CD8-positive, alpha-beta memory T cell (primary cell): ENCODE measurements at places on chromosomes 11 and 22.

DNA sequence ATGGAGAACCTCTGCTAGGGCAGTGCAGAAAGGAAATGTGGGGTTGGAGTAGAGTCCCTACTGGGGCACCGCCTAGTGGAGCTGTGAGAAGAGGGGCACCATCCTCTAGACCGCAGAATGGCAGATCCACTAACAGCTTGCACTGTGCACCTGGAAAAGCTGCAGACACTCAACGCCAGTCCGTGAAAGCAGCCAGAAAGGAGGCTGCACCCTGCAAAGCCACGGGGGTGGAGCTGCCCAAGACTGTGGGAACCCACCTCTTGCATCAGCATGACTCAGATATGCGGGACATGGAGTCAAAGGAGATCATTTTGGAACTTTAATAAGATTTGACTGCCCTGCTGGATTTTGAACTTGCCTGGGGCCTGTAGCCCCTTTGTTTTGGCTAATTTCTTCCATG lies 8.7 kb downstream of the TSKU start:
- DNase-seq = no peak

GRCh38 chr11:127627629-127628457 lies 627.3 kb upstream of the KIRREL3 start:
- DNase-seq = no peak

GRCh38 chr11:30984827-30985226 lies 384.7 kb downstream of the DCDC1 start:
- no peak for DNase-seq

GRCh38 chr11:45560155-45560912 lies 105.1 kb downstream of the CHST1 start:
- DNase-seq = no peak

GRCh38 chr22:19632668-19633148 lies 81.6 kb upstream of the SEPTIN5 start:
- no peak for DNase-seq

- DNase-seq = no peak
Measured at GRCh38 chr11:64823568-64824119, 13.3 kb upstream of the MEN1 start.

DNA sequence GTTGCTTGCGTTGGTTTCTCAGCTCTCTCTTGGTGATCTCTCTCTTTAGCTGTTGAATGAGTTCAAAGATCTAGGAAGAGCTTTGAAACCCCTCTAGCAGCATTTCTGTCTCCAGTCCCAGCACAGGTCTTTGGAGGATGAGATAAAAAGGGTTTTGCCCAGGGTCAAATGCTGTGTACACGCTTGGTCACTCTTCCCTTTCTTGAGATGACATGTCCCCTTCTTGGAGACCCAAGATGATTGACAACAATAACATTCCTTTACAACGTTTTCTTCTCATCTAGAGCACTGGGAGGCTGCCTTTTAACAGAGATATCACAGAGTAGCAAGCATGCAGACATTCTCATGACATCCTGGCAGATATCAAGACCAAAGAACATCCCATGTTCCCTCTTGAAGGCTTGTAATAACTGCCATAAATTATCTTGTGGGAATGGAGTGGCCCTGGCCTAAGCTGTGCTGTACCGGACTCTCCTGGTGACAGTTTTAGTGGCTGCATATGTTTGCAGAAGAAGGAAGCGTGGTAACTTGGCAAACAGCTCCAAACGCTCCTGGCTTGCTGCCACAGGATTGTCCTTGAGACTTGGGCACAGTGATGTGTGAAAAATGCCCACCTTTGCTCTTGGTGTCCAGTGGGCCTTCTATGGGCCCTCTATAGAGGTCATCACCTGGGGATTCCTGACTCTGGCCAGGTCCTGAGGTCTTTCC lies 107.8 kb downstream of the PTPRJ start:
- DNase-seq = no peak

DNA sequence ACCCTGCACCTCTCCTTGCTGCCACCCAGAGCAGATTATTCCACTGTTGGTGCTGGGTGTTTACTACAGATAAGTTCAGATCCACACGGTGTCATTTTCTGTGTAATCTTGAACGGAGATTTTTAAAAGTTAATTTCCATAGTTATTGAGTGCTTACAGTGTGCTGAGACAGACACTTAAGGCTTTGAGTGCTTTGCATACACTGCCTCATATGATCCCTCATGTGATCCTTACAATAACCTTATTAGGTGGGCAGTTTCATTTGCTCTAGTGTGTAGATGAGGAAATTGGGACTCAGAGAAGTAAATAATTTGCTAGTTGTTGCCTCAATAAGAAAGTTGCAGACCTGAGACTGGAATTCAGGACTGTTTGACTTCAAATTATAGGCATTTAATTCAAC lies 32.3 kb upstream of the ME3 start:
- no peak for DNase-seq

GRCh38 chr11:120527111-120527761 lies 15.7 kb downstream of the GRIK4 start:
- no peak for DNase-seq

DNA sequence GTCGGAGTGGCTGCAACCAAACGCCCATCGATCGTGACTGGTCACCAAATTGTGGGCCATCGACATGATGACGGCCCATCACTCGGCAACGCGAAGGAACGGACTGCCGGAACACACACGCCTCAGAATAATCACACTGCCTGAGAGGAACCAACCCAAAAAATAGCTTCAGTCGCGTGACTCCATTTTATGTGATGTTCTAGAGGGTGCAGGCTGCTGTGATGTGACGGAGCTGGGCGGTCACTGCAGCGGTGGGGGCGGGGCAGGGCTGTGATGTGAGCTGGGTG lies 174.6 kb downstream of the CTTN start:
- no peak for DNase-seq

DNA sequence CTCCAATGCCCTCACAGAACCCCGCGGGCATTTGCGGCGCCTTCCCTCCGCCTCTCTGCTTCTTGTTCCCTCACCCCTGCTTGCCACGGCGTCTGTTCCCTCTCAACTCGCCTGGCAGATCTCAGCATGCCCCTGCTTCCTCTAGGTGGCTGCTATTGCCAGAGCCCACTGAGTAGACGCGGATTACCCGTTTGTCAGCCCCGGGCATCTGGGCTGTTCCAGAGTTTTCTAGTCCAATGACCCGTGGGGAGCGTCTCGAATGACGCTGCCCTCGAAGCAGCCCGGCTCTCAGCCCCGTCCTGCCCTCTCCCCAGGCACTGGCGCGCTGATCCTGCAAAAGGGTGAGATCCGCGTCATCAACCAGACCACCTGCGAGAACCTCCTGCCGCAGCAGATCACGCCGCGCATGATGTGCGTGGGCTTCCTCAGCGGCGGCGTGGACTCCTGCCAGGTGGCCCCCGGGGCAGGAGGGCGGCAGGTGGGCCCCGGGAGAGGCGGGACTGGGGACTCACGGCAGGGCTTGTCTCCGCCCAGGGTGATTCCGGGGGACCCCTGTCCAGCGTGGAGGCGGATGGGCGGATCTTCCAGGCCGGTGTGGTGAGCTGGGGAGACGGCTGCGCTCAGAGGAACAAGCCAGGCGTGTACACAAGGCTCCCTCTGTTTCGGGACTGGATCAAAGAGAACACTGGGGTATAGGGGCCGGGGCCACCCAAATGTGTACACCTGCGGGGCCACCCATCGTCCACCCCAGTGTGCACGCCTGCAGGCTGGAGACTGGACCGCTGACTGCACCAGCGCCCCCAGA lies 49.7 kb downstream of the ST14 start:
- DNase-seq = no peak

- DNase-seq = no peak
Measured at GRCh38 chr11:93295921-93296575, 34.5 kb upstream of the DEUP1 start.

- DNase-seq = no peak
Measured at GRCh38 chr22:20590477-20591294, 83.3 kb downstream of the MED15 start.

- no peak for DNase-seq
Measured at GRCh38 chr11:131691181-131692041, 321.0 kb downstream of the NTM start.

GRCh38 chr11:132475026-132475425 lies 1057.3 kb downstream of the OPCML start:
- DNase-seq = no peak

DNA sequence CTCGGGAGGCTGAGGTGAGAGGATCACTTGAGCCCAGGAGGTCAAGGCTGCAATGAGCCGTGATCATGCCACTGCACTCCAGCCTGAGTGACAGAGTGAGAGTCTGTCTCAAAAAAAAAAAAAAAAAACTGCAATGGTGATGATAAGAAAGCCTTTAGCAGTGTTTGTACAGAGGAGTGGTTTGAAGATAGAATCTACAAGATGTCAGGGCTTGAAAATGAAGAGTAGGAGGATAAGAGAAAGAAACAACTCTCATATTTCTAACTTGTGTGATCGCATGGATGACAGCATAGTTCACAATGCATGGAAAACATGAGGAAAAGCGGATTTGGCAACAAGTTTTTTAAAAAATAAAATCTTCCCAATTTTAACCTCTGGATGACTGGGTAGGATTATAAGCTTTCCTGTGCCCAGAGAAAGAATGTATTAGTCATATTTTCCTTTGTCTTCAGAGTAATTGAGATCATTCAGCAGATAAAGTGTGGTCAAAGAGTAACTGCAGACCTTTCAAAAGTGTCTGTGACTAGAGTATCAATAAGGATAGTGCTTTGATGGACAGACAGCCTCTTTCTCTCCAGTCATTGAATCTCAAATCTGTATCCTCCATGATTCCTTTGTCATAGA lies 328.1 kb downstream of the CASP12 start:
- no peak for DNase-seq

- DNase-seq = no peak
Measured at GRCh38 chr11:121892131-121892681, 223.8 kb downstream of the BLID start.

GRCh38 chr11:79439410-79439885 lies 1.4 kb downstream of the TENM4 start:
- DNase-seq = no peak

GRCh38 chr11:16223558-16223957 lies 132.8 kb downstream of the SOX6 start:
- DNase-seq = no peak

DNA sequence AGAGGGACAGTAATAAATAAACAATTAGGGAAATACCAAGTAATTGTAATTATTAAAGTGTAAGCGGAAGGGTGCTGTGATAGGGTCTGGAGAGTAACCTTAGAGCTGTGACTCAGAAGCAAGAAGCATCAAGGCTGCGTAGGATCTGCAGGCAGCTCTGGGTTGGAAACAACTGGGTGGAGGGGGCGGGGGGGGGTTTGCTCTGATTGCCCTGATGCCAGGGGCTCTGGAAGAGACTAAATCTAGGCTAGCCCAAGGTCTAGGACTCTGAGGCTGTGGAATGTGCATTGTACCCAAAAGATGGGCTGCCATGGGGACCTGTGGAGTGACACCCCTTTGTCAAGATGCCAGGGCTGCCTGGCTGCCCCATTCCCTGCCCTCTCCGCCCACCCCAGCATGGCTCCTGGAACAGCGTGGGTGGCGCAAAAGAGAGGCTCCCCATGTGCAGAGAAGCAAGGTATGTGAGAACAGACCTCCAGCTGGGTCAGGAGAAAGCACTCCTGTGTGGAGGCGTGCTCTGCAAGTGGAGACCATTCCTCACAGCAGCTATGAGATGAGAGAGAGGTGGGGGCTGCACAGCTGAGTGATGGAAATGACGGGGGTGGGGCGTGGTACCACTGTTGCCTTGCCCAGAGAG lies 101.1 kb upstream of the CRYBB3 start:
- DNase-seq = no peak

GRCh38 chr22:37290737-37291136 lies 8.4 kb downstream of the CYTH4 start:
- DNase-seq = no peak

DNA sequence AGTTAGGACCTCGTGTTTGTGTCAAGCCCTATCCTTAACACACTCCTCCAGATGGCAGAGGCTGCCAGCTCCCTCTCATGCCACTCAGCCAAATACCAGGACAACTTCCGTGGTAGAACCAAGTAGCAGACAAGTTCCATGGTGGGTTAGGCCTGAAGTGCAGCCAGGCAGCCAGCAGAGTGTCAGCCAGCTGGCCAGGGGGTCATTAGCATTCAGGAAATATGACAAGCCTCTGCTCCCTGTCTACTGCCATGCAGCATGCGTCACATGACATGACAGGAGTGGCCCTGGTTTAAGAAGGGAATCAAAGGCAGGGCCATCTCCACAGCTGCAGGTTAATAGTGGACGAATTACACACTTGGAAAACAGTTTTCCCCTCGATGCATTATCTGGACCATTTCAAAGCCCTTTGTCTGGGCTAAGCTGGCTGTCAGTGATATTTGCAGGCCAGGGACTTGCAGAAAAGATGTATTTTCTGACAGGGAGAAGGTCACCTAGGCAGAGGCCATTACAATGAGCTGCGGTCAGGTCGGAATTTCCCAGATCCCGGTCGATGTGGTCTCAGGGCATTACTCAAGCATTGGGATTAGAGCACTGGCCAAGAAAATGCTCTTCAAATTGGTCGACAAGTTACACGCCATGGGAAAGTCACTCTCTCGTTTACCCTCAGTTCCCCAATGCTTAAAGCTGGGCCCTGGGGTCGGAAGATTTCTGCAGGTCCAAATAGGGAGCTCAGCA lies 461.7 kb upstream of the CADM1 start:
- DNase-seq = no peak

DNA sequence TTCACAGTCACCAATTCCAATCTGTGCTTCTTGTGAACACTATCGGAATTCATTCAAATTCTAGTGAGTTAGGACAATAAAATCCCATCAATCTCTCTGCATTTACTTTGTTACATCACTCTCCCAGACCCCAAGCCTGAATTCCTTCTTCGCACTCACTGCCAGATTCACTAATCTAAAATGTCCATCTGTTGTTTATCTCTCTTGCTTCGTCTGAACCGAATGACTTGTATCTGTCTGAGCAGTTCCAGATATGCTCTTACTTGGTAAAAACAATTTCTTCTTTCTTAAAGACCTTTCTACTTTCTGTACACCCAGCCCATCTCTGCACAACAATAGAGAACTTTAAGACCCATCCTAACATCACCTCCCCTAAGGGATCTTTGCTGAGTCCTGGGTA lies 7.0 kb downstream of the MMP10 start:
- DNase-seq = no peak

DNA sequence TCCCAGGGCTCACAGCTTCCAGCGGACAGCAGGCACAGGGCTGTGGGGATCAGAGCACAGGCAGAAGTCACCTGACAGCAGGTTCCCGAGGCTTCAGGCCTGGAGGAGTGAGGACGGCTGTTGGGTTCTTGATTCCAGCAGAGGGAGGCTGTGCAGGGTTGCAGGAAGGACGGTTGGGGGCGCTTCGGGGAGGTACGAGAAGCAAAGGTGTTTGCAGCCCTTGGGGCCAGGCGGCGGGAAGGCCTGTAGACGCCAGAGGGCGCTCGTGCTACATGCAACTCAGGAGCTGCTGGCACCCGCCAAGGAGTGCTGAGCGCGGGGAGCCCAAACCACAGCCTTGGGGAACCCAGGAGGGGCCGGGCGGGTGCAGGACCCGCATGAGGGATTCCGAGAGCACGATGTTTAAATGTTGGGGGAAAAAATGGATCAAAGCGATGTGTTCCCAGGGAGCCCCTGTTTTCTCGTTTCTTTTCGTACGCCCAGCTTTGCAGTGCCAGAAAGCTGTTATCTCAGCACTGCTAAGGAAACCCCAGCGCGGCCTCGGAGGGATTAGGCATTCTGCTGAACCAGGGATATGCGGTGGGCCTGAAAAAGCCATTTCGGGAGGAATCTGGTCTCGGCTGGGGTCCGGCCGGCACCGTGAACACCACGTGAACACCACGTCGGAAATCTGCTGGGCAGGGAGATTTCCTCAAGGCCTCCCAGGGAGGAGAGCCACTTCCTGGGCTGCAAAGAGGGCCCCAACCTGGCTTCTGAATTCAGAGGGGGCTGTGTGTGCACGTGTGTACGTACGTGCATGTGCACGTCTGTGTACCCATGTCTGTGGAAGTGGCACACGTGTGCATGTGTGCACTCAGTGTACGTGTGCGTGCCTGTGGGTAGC lies 88.1 kb downstream of the KCNQ1 start:
- peak; percentile 88 for DNase-seq
